ENCODE measurements at places on chromosomes 11 and 22.

GRCh38 chr11:123588117-123588863 is 66.1 kb downstream of the SCN3B start:
- DNase-seq, result no peak

GRCh38 chr22:27378311-27378800 is 423.2 kb downstream of the MN1 start:
- no peak for DNase-seq

DNA sequence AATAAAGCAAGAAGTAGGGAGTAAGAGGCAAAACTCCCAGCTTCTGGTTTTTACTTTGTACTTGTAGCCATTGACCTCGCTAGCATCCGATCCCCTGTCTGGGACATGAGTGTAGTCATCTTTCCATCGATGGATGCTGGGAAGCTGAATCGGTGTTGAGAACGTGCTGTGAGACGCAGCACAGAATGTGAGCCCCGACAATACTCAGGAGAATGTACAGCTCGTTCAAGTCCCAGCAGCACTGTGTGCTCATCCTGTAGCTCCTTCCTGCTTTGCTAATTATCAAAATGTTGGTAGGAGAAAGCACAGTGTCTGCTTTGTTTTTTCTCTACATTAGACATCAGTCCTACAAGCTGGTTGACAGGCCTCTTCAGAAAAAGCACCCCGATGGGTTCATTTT is 56.6 kb downstream of the JAM3 start:
- no peak for DNase-seq

DNA sequence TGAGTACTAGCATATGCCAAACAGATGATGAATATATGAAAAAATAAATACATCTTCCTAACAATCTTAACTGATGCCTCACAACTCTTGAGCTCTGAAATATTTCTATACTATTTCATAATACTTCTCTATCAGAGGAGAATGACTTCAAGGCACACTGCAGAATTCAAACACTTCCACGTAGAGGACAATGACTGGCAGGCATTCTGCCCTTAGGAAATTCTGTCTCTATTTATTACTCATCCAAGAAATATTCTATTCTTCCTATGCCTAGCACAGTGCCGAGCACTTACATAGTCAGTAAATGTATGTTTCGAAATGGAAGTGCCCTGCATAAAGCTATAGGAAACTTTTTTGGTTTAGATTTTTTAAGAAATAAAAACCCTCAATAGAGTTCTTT is 809.1 kb downstream of the DLG2 start:
- DNase-seq, result no peak

- DNase-seq, result no peak
Observed at GRCh38 chr22:24816806-24817205, 10.8 kb downstream of the SGSM1 start.

DNA sequence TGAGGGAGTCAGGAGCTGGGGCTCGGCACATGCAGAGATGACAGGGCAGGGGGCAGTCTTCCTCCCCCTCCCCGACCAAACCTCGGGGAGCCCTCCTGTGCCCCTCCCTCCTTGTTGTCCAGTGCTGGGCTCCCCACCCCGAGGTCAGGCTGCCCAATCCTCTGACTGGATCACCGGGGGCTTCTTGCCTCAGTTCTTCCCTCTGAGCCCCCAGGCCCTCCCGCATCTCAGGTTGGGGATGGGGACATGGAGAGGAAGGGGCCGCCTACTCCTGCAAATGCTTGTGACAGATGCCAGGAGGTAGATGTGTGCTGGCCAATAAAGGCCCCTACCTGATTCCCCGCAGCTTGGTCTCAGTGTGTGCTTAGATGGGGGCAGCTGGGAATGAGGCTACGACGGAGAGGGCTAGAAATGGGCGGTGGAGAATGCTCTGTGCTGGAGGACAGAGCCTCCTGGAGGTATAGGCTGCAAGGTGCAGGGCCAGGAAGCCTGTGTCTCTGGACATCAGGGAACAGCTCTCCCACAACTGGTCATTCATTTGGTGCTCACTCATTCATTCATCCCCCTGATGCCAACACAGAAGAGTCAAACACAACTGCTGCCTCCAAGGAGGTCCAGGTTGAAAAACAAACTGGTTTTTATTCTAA is 8.4 kb downstream of the RHBDD3 start:
- DNase-seq, result no peak

- no peak for DNase-seq
Observed at GRCh38 chr11:105100981-105101630, 38.5 kb downstream of the CARD18 start.

DNA sequence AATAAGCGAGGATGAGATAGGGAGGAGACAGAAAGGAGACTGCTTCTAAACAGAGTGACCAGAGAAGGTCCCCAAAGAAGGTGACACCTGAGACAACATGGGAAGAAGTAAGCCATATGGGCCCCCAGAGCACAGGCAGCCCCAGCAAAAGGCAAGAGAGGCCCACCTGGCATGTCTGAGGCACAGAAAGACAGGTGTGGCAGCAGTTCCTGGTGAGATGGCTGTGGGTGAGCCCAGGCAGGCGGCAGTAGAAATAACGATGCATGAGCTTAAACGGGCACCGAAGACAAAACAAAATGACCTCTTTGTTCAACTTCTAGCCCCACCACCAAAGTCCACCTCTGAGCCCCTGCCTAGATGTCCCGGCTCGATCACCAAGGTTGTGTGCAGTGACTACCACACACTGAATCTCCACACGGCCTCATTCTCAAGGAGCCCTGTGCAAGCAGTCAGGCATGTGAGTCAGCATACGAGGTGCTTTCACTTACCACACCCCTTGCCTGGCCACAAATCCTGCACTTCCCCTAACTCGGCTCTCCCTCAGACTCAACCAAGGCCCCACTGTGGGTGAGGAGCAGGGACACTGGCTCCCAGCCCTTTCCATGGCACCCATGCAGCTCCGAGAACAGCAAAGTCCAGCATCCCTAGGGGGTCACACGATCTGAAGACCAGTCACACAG is 77.6 kb downstream of the PACSIN2 start:
- peak; percentile 89 for DNase-seq

DNA sequence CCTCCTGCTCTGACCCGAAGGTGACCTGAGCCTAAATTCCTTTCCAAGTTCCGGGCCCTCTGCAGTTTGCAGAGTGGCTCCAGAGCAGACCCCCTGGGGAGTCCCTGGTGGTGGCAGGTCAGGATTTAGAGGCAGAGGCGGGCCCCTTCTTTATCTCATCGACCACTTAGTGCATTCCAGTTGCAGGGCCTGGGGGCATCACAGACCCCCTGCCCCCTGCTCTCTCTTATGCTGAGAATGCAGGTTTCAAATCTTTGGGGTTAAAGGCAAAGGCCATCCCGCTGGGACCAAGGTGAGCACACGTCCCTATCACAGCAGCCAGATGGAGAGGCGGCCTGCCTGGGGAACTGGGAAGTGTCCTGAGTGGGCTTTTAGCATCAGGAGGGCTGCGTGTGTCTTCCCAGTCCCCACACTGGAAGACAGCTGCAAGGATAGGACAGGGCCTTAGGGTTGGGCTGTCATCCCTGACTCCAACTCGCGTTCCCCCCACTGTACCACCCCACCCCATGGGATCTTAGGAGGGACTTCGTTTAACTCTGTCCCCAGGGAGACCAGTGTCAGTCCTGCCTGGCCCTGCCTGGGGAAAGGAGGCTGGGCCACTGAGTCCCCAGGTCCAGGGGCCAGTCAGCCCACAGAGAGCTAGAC is 11.3 kb downstream of the DERL3 start:
- no peak for DNase-seq

GRCh38 chr22:24887260-24887659 is 59.2 kb downstream of the LHFPL7 start:
- DNase-seq, result no peak

DNA sequence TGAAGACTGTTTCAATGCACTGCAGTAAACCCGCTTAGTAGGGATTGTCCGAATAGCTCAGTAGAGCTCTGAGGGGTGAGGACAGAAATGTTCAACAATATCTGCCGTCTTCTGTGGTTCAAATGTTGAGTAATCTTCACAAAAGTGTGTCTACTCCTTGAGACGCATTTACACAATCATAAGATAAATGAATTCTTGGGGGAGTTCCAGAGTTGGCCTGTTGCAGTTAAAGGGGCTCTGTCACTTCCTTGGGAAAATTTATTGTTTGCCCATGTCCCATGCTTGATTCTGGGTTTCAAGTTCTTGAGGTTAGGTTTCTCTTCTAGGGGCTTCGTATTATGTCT is 614 bp downstream of the ANO3 start:
- no peak for DNase-seq

- no peak for DNase-seq
Observed at GRCh38 chr22:20128902-20129746, 2.5 kb upstream of the ZDHHC8 start.

- no peak for DNase-seq
Observed at GRCh38 chr11:101987370-101987769, 59.9 kb upstream of the CFAP300 start.

DNA sequence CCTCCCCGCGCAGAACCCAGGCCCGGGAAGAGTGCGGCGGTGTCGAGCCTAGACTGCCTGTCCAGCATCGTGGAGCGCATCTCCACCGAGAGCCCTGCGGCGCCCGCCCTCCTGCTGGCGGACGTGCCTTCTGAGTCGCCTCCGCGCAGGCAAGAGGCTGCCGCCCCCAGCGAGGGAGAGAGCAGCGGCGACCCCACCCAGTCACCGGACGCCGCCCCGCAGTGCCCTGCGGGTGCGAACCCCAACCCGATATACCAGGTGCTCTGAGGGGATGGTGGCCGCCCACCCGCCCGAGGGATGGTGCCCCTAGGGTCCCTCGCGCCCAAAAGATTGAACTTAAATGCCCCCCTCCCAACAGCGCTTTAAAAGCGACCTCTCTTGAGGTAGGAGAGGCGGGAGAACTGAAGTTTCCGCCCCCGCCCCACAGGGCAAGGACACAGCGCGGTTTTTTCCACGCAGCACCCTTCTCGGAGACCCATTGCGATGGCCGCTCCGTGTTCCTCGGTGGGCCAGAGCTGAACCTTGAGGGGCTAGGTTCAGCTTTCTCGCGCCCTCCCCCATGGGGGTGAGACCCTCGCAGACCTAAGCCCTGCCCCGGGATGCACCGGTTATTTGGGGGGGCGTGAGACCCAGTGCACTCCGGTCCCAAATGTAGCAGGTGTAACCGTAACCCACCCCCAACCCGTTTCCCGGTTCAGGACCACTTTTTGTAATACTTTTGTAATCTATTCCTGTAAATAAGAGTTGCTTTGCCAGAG is 2.0 kb downstream of the MYOD1 start:
- no peak for DNase-seq

DNA sequence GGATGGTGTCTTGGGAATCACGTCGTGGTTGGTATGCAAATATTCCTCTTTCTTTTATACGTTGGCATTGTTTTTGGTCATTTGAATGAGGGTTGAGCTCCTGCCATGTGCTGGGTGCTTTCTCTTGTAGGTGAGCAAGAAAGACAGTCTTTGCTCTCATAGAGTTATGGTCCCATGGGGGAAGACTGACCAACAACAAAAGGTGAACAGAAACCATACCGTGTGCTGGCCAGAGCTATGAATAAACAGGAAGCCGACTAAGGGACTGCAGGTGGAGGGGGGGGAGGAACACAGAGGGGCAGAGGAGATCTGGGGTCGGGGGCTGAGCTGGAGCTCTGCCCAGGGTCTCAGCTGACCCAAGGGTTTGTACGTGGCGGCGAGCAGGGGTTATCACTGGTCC is 245.3 kb downstream of the CTTN start:
- no peak for DNase-seq

- DNase-seq, result peak; percentile 29
Observed at GRCh38 chr11:35227576-35228327, 88.8 kb downstream of the CD44 start.

DNA sequence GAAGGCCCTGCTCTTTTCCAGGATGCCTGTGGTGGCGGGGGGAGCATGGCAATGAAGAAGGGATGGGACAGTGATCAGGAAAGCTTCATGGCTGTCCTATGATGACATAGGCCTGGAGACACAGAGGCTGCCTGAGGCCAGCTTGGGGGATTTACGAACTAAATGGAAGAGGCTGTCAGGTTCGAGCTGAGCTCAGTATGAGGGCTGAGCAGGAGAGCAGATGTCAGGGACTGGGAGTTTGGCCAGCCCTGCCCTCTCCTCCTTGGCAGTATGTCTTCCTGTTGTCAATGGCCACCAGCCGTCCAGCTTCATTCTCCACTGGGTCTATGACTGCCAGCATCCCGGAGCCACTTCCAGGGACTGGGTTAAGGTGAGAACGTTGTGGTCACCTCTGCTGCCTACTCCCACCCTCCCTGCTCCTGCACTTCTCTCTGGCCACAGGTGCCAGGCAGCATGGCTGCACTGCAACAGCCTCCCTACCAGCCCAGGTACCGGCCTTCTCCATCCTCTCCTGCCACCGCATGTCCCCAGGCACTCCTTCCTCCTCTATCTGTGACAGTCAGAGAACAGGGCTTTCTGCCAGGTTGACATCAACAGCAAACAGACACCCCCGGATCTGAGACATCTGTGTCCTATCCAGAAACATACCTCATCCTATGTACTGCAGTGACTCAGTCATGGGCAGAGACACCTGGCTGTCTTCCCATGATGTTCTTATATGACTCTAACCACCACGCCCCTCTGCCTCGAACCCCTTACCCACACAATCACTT is 75.1 kb downstream of the KIRREL3 start:
- DNase-seq, result no peak

DNA sequence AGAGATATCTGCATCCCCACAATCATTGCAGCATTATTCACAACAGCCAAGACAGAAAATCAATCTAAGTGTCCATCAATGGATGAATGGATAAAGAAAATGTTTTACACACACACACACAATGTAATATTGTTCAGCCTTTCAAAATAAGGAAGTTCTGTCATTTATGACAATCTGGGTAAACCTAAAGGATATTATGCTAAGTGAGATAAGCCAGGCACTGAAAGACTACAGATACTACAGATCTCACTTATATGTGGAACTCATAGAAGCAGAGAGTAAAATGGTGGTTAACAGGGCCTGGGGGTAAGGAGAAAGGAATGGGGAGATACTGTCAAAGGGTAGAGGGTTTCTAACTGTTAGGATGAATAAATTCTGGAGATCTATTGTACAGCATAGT is 36.0 kb upstream of the EED start:
- no peak for DNase-seq

DNA sequence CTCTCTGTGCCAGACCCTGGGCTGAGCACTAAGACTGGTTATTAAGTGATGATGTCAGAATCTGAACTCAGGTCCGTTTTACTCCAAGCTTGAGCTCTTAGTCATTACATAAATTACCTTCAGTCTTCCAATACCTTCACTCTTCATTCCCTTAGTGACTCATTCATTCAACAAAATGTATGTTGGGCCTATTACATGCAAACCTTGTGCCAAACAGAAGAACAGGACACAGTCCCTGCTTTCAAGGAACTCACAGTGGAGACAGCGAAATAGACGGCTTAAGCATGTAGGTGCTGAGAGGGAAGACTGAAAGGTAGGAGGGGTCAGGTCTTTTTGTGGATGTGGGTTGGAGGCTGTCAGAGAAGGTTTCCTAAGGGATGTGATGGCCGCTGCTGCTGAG is 3.3 kb downstream of the KCTD14 start:
- DNase-seq, result no peak
